Activated CD4-positive, alpha-beta T cell treated with anti-CD3 and anti-CD28 coated beads for 36 hours (primary cell): ENCODE measurements at places on chromosomes 1 and 21. TPM values are rescaled to one million over a fixed set of nuclear protein-coding genes. Genes with fewer than 3 reads are reported as not detected.

GRCh38 chr1:97903626-97904025 is 17.2 kb downstream of the DPYD start:
- H3K27ac ChIP-seq, result no peak overlapping the region
- H3K4me1 ChIP-seq, result peaks cover 28% of the 10 kb centered on the region
- peaks cover 13% of the 10 kb centered on the region for H3K36me3 ChIP-seq
- no peak overlapping the region for H3K4me3 ChIP-seq
- H3K27me3 ChIP-seq, result no peaks in the 10 kb centered on the region

DNA sequence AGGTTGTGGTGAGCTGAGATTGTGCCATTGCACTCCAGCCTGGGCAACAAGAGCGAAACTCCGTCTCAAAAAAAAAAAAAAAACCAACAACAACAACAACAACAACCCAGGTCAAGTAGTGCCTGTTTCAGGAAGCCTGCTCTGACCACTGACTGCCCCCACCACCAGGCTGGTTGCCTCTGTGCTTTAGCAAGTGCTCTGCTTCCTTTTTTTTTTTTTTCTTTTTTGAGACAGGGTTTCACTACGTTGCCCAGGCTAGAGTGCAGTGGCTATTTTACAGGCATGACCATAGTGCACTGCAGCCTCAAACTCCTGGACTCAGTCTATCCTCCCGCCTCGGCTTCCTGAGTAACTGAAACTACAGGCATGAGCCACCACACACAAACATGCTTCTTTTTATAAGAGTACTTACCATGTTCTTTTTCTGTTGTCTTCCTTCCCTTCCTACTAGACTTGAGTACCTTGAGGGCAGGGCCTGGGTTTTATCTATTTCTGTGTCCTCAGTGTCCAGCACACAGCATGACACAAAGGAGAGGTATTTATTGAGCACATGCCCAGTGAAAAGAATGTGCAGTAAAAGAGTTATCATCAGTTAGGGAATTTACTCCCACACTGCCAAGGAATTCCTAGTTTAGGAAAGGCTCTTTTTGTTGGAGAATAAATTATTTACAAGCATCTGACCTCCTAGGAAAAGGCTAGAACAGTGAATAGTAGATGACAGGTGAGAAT is 9.9 kb upstream of the COA7 start:
- H3K4me1 ChIP-seq, result peaks cover 7% of the 10 kb centered on the region
- H3K4me3 ChIP-seq, result no peak overlapping the region
- DNase-seq, result no peak
- no peaks in the 10 kb centered on the region for H3K36me3 ChIP-seq

GRCh38 chr1:51442616-51443015 is 76.5 kb downstream of the EPS15 start:
- H3K4me3 ChIP-seq, result no peak overlapping the region
- H3K4me1 ChIP-seq, result peaks cover 29% of the 10 kb centered on the region

Gene PLPPR4
- total RNA-seq, result not detected

Gene TRIM17
- 1.3 TPM for total RNA-seq

Gene TNFRSF25
- 57.3 TPM for total RNA-seq

Gene FNDC10
- total RNA-seq, result 1.9 TPM

Gene CENPL
- total RNA-seq, result 27.2 TPM

Gene PLA2G2A
- not detected for total RNA-seq
